ENCODE measurements at places on chromosomes 7 and 10. TPM values are rescaled to one million over a fixed set of nuclear protein-coding genes. Genes with fewer than 3 reads are reported as not detected.

- no peak for DNase-seq
Observed at GRCh38 chr10:88313878-88314277, 269.2 kb downstream of the RNLS start.

DNA sequence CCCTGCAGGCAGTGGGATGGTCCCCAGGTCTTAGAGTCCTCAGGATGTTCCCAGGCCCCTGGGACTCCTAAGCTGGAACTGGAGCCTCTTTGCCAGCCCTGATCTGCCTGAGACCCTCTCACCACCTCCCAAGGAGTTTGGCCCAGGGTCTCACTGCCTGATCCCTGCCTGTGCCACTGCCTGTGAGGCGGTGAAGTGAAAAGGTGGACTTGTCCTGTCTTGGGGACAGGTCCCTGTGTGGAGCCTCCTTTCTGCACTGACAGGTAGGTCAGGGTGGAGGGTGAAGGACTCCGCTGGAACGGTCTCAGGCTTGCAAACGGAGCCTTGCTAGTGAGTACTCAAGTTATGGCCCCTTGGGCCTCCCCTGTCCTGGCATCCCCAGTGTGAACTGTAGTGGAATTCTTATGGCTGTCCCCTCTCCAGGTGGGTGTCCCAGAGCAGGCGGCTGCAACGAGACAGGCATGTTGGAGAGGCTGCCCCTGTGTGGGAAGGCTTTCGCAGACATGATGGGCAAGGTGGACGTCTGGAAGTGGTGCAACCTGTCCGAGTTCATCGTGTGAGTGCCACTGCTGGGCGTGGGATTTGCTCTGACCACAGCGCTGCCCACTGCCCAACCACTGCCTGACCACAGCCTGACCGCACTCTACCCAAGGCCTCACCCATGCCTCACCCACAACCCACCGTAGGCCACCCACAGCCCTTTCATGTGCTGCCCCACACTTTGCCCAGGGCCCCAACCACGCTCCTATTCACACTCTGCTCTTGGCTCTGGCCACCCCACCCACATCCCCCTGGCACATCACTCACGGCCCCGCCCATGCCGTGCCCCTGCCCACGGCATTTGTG lies 19.5 kb downstream of the RAMP3 start:
- no peak for DNase-seq

GRCh38 chr10:47438857-47439474 lies 44.9 kb downstream of the ANXA8 start:
- DNase-seq: peak; percentile 87

GRCh38 chr7:69857014-69857413 lies 258.7 kb downstream of the AUTS2 start:
- no peak for DNase-seq

Gene SLC25A40
- total RNA-seq: 21.6 TPM

Gene ZNF239
- total RNA-seq: 4.3 TPM
